Heart left ventricle (tissue), 16 donors: ENCODE measurements at places on chromosomes 7 and 10. TPM values are rescaled to one million over a fixed set of nuclear protein-coding genes. Genes with fewer than 3 reads are reported as not detected.
A peak's percentile ranks its signal among the peaks of the same experiment; 100 is the strongest.

DNA sequence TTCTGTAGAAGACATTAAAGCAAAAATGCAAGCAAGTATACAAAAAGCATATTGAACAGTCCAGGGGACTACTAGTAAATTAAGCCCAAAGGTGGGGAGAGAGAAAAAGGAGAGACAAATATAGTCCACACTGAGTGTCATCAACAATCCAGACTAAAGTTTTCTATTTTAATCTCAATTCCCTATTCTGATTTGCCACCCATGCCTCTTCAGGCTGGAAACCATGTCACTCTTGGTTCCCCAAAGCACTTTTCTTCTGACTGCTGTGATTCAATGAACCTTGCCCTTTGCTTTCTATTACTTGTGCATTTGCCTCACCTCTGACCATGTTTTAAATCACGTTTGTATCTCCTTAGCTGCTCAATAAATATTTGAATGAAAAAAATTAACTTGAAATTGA lies 95.3 kb upstream of the AOAH start:
- DNase-seq: no peak
- no peaks in the 10 kb centered on the region for H3K4me1 ChIP-seq

- no peaks in the 10 kb centered on the region for H3K36me3 ChIP-seq
- no peaks in the 10 kb centered on the region for H3K27me3 ChIP-seq
- no peak overlapping the region for H3K27ac ChIP-seq
- no peak for DNase-seq
These were observed 36.0 kb downstream of the LRRC72 start for GRCh38 chr7:16562456-16563220.

DNA sequence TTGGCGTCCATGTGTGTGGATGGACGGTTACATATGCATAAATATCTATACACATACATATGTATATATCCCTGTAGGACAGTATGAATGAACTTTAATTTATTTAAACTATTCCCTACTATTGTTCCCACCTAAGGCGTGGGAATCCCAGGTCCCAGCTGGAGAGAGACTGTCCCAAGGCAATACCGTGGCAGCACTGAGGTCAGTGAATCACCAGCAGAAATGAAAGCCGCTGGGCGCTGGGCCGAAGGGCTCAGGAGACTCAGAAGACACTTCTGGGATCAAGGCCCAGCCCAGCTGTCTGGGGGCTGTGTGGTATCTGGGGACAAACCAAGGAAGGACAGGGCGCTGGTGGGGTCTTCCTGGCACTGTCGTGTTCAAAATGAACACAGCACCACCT lies 49.6 kb upstream of the MYL10 start:
- H3K27ac ChIP-seq: no peak overlapping the region
- H3K27me3 ChIP-seq: no peaks in the 10 kb centered on the region
- H3K4me3 ChIP-seq: no peak overlapping the region
- peaks cover 10% of the 10 kb centered on the region for H3K4me1 ChIP-seq

GRCh38 chr7:84720456-84721097 lies 466.3 kb downstream of the SEMA3D start:
- no peaks in the 10 kb centered on the region for H3K27me3 ChIP-seq
- no peaks in the 10 kb centered on the region for H3K4me1 ChIP-seq
- no peak for DNase-seq
- H3K36me3 ChIP-seq: no peaks in the 10 kb centered on the region
- H3K4me3 ChIP-seq: no peak overlapping the region

DNA sequence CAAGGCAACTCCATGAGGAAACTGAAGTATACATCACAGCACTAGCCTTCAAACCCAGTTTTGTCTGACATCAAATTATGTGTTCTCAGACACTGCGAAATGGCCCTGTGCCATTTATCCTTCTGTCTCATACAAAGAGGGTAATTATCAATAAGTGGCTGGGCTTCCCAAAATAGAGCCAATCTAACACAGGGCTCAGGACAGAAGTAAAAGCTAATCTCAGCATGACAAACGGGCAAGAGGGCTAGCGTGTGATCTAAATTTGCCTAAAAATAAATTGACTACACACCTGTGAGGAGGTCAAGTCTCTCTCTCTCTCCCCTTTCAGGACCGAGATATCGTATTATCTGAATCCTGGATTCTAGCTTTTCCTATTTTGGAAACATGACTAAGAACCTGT lies 67.2 kb downstream of the DGKB start:
- H3K27me3 ChIP-seq: no peaks in the 10 kb centered on the region
- no peaks in the 10 kb centered on the region for H3K4me1 ChIP-seq
- H3K4me3 ChIP-seq: no peak overlapping the region

DNA sequence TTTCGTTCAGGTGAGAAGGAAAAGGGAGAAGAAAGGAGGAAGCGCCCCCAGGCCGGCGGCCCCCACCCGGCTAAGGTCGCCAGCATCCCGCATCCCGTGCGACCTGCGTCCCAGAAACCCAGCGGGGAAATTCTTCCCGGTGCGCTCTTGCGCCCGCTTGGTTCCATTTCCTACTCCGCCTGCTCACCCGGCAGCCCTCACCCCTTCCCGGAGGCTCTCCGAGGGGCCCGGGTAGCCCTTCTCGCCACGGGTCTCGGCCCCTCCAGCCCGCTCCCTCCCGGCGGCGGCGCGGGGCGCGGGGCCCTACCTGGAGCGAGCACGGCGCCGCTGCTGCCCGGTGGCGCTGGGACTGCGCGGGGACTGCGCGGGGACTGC lies at the start of gene PRKCQ:
TSS of gene PRKCQ (minus strand) at position 373 of the 375 bp plus-strand sequence. CDS start 65,141 bp downstream, outside the sequence.
- no peaks in the 10 kb centered on the region for H3K27me3 ChIP-seq
- peaks cover 6% of the 10 kb centered on the region for H3K4me1 ChIP-seq
- H3K4me3 ChIP-seq: peak within 1 kb of the TSS; percentile 53
- H3K27ac ChIP-seq: no peak within 1 kb of the TSS
- no peak for DNase-seq

- no peaks in the 10 kb centered on the region for H3K36me3 ChIP-seq
- no peak overlapping the region for H3K27ac ChIP-seq
- no peak for DNase-seq
- H3K4me3 ChIP-seq: no peak overlapping the region
- no peaks in the 10 kb centered on the region for H3K4me1 ChIP-seq
These were observed 6.9 kb downstream of the PRKAR2B start for GRCh38 chr7:107051376-107051775.

GRCh38 chr7:125814100-125814499 lies 884.5 kb upstream of the POT1 start:
- H3K4me1 ChIP-seq: no peaks in the 10 kb centered on the region
- no peak overlapping the region for H3K27ac ChIP-seq
- H3K4me3 ChIP-seq: no peak overlapping the region
- H3K27me3 ChIP-seq: no peaks in the 10 kb centered on the region
- no peak for DNase-seq

GRCh38 chr7:98670186-98670585 lies 53.1 kb downstream of the NPTX2 start:
- no peak overlapping the region for H3K27ac ChIP-seq
- H3K4me3 ChIP-seq: no peak overlapping the region
- H3K36me3 ChIP-seq: no peaks in the 10 kb centered on the region
- DNase-seq: no peak

- H3K27ac ChIP-seq: no peak overlapping the region
- peaks cover 28% of the 10 kb centered on the region for H3K4me1 ChIP-seq
- peak overlapping the region; percentile 46 for H3K4me3 ChIP-seq
These were observed 2.7 kb downstream of the VGF start for GRCh38 chr7:101162551-101163278.

DNA sequence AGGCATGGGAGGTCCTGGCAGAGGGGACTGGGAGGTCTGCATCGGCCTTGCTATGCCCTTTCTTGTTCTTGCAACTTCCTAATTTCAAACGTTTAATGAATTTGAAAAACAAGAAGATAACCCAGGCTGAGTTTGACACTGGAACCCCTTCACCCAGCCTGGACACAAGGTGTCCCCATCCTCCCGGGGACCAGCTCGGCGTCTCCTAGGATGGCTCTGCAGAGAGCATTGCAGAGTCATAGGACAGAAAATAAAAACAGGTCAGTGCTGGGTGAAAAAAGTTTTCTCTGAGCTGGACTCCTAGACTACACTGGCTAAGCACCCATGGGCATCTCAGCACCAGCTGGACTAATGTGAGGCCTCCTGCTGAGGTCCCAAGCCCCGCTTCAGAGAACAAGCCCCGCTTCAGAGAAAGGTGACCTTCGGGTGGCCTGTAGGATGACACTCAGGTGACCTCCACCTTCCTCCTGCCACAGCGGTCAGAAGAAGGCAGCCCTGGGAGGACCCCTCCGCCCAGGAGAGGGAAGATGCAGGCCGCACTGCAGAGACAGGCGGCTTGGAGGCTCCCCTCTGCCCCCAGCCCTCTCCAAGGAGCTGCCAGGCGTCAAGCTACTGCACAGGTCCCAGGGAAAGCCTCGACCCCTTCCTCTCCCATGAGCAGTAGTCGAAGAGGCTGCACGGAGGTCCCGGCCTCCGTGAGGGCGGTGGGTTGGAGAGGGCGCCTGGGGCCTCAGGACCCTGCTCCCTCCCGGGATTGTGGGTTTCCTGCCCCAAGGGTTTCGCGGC lies 9.3 kb upstream of the UNCX start:
- no peak overlapping the region for H3K27ac ChIP-seq
- H3K4me3 ChIP-seq: no peak overlapping the region
- H3K27me3 ChIP-seq: peaks cover 80% of the 10 kb centered on the region
- no peaks in the 10 kb centered on the region for H3K36me3 ChIP-seq

GRCh38 chr7:69693042-69693441 lies 94.8 kb downstream of the AUTS2 start:
- H3K4me1 ChIP-seq: no peaks in the 10 kb centered on the region
- H3K4me3 ChIP-seq: no peak overlapping the region
- DNase-seq: no peak
- H3K27me3 ChIP-seq: no peaks in the 10 kb centered on the region

DNA sequence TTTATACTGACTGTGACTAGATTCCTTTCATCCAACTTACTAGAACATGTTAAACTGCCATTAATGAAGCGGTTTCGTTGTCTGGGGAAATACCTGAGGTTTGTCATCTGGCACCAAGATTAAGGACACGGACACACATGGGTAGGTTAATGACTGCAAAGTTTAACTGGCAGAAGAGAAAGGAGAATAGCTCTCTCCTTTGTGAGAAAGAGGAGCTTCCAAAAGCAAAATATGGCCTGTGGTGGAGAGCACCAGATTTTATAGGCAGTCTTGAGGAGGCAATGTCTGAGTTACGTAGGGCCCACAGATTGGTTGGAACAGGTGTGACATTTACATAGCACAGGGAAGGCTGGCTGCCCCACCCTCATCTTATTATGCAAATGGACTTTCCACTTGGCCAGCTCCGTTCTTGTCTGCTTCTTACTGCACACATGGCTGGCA lies 1193.0 kb upstream of the CELF2 start:
- H3K36me3 ChIP-seq: no peaks in the 10 kb centered on the region
- H3K27me3 ChIP-seq: no peaks in the 10 kb centered on the region
- no peak overlapping the region for H3K27ac ChIP-seq
- H3K4me3 ChIP-seq: no peak overlapping the region

DNA sequence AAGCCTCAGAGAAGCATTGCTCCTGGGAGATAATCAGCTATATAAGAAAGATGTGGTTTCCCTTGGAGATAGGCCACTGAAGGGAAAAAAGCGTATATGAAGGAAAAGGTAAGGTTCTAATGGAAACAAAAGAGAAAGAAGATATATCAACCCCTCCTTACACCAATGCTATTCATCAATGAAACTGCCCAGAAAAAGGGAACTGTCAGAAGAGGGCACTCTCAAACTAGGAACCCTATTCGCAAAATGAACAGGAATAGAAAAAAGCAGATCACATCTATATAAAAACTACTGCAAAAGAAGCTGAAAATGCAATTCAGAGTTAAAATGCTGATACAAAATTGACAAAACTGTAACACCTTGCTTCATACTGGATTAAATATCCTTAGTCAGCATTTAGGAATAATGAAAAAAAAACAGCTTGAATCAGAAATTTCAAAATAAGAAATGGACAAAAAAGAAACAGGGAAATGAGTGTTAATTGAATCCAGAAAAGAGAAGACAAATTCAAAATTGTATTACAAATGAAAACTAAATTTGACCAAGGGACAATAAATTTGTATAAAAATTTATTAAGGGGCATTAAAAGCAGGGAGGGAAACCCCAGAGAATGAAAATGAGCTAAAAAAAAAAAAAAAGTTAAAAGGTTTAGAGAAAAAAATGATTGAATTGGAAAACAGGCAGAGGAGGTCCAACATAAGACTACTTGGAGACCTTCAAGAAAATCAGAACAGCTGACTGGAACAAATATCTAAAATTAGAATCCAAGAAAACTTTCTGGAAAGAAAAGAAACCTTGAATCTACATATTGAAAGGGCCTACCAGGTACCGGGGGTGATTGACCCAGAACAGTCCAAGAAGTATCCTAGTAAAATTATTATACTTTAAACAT lies 17.9 kb downstream of the NHLRC2 start:
- H3K27ac ChIP-seq: no peak overlapping the region
- peaks cover 10% of the 10 kb centered on the region for H3K36me3 ChIP-seq
- no peak for DNase-seq
- no peaks in the 10 kb centered on the region for H3K27me3 ChIP-seq

DNA sequence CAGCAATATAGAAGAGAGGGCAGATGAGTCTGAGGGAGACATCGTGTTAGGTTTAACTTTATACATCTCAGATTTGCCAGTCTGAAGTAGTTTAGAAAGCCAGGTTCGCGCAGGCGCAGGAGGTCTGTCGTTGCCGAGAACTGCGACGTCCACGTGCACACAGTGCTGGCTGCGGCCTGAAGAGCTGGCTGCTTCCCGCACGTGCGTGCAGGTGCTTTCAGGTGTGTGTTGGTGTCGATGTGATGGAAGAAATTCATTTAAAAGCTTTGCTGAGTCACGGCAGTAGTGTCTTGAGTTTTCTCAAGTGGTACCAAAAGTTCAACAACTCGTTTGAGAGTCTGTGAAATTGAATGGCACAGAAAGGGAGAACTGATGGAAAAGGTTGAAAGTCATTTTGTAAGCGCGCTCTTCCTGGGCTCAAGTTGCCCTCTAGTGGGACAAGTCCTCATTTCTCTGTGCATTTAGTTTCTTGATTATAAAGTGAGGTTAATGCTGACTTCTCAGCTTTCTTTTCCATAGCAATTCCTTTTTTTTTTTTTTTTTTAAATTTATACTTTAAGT lies 18.6 kb downstream of the WDR37 start:
- no peak overlapping the region for H3K27ac ChIP-seq
- H3K27me3 ChIP-seq: no peaks in the 10 kb centered on the region
- no peaks in the 10 kb centered on the region for H3K4me1 ChIP-seq
- no peak overlapping the region for H3K4me3 ChIP-seq

Gene NRG3
- total RNA-seq: 0.41 TPM

Gene CPN1
- not detected for total RNA-seq

Gene C7orf33
- total RNA-seq: not detected

Gene PPP1R3A
- total RNA-seq: 53.4 TPM

Gene SPAG6
- not detected for total RNA-seq

Gene PPP2R2D
- 38.2 TPM for total RNA-seq

Gene FRMPD2
- not detected for total RNA-seq

Gene PPP1R3C
- 38.0 TPM for total RNA-seq

Gene NRCAM
- 0.35 TPM for total RNA-seq

Gene SFTPA2
- not detected for total RNA-seq

Gene NODAL
- total RNA-seq: not detected

Gene ADAM8
- total RNA-seq: 2.8 TPM

Gene ELFN1
- 7.4 TPM for total RNA-seq

Gene TCF7L2
- 6.4 TPM for total RNA-seq
